ENCODE measurements at places on chromosomes 6 and 20. TPM values are rescaled to one million over a fixed set of nuclear protein-coding genes. Genes with fewer than 3 reads are reported as not detected.

The SLC12A5 gene
- total RNA-seq = 0.26 TPM

The COL19A1 gene
- total RNA-seq = 0.36 TPM

- H3K36me3 ChIP-seq = peaks cover 29% of the 10 kb centered on the region
- H3K4me1 ChIP-seq = peaks cover 29% of the 10 kb centered on the region
- H3K27me3 ChIP-seq = no peaks in the 10 kb centered on the region
Observed at GRCh38 chr6:156833755-156834154, 56.6 kb downstream of the ARID1B start.

GRCh38 chr20:8128291-8129060, 3.6 kb upstream of the PLCB1 start:
- H3K36me3 ChIP-seq = no peaks in the 10 kb centered on the region
- H3K4me3 ChIP-seq = no peak overlapping the region
- DNase-seq = no peak
- no peak overlapping the region for H3K27ac ChIP-seq
- peaks cover 44% of the 10 kb centered on the region for H3K27me3 ChIP-seq

DNA sequence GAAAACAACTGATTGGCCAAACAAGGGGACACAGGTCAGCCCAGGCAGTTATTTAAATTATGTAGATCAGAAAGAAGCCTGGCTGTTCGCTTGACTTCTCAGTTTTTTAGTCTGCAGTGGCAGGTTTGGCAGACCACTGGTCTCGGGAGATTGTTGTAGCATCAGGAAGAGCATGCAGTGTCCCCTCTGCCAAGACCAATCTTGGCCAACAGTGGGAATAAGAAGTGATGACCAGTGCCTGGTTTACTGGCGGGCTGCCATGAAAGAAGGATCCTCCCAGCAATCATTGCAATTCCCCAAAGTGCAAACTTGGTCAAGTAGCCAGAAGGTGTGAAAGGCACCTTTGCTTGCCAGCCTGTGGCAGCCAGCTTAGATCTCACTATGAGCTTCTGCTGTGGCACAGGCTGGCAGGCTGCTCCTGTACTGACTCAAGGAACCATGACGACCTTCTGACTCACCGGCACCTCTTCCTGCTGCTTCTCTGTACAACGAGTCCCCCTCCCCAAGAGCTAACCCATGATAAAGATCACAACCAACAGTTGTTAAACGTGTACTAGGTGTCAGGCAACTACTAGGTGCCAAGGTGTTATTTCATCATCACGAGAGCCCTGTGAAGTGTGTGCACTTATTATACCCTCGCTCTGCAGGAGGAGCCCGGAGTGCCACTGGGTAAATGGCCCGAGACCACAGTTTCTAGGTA, 76.8 kb upstream of the DUSP22 start:
- peaks cover 2% of the 10 kb centered on the region for H3K36me3 ChIP-seq
- peaks cover 7% of the 10 kb centered on the region for H3K27me3 ChIP-seq
- no peak overlapping the region for H3K4me3 ChIP-seq
- peak; percentile 36 for DNase-seq

The BPI gene
- not detected for total RNA-seq

The RHAG gene
- total RNA-seq = not detected

The SLC22A7 gene
- not detected for total RNA-seq

GRCh38 chr6:121597654-121598053, 162.2 kb downstream of the GJA1 start:
- H3K36me3 ChIP-seq = no peaks in the 10 kb centered on the region
- DNase-seq = no peak
- H3K27ac ChIP-seq = no peak overlapping the region
- H3K4me3 ChIP-seq = no peak overlapping the region

- H3K27ac ChIP-seq = no peak overlapping the region
- no peak for DNase-seq
- H3K4me3 ChIP-seq = no peak overlapping the region
- no peaks in the 10 kb centered on the region for H3K4me1 ChIP-seq
- no peaks in the 10 kb centered on the region for H3K27me3 ChIP-seq
Observed at GRCh38 chr20:22815603-22816315, 219.4 kb upstream of the SSTR4 start.

The MYCT1 gene
- not detected for total RNA-seq

The SERAC1 gene
- 2.8 TPM for total RNA-seq

The SH3BGRL2 gene
- total RNA-seq = 5.1 TPM

DNA sequence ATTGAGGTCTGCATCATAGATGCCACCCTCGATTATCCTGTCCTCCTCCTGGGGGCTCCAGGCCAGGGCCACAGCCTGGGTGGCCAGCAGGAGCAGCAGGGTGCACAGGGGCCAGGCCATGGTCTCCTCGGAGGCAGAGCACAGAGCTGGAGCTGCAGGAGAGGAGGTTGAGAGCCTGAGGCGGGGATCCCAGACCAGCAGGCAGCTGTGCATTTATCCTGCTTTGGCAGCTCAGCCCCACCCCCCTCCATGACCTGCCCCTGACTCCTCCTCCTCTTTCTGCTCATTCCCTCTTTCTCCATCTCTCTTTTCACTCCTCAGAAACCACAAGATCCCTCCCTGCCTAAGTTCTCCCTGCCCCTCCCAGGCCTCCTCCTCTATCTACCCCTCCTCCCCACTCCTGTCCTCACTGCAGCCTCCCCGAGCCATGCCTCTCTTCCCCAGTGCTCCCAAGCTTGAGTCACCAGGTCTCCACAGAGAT, at the start of gene CST2:
Gene CST2 (minus strand): TSS at position 189 of the 481 bp plus-strand sequence. CDS start 69 bp downstream, at position 120.
- no peaks in the 10 kb centered on the region for H3K27me3 ChIP-seq
- H3K4me1 ChIP-seq = no peaks in the 10 kb centered on the region
- no peak for DNase-seq
- H3K36me3 ChIP-seq = no peaks in the 10 kb centered on the region
- H3K27ac ChIP-seq = no peak within 1 kb of the TSS

DNA sequence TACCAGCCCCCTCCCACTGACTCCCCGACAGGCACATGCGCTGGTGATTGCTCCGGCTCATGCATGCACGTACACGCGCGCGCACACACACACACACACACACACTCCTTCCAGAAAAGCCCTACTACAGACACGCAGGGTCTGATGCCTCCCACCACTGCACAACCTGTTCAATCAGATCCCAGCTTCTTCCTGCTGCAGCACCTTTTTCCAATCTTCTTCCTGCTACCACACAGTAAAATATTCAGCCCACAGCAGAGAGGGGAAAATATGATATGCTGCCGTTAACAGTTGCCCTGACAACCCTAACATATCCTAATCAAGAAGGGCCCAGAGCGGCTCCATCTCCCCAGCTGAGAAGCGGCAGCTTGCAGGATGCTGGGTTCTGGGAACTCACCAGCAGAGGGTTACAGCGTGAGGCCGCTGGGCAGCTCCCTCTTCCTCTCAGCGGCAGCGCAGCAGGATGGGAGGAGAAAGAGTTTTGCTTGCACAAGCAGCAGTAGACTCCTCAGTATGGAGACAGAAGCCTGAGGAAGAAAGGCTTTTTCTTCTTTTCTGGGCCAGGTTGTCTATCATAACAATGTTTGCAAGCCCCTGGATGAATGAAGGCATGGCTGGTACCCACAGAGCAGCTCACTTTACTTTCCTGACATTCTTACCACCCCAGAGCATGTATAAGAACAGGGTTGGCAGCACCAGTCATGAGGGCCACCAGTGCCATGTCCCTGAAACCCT, 23.9 kb downstream of the MAP7 start:
- H3K4me3 ChIP-seq = peak overlapping the region; percentile 40
- peak; percentile 46 for DNase-seq
- peaks cover 21% of the 10 kb centered on the region for H3K4me1 ChIP-seq
- peaks cover 29% of the 10 kb centered on the region for H3K27me3 ChIP-seq
- H3K27ac ChIP-seq = no peak overlapping the region

The FAM120B gene
- 19.7 TPM for total RNA-seq

- H3K27me3 ChIP-seq = peaks cover 9% of the 10 kb centered on the region
- H3K27ac ChIP-seq = no peak overlapping the region
- no peaks in the 10 kb centered on the region for H3K4me1 ChIP-seq
- H3K36me3 ChIP-seq = no peaks in the 10 kb centered on the region
- H3K4me3 ChIP-seq = no peak overlapping the region
Observed at GRCh38 chr6:140597181-140597580, 1222.7 kb upstream of the CITED2 start.

The DPPA5 gene
- not detected for total RNA-seq

GRCh38 chr6:6858533-6858982, 249.2 kb upstream of the RREB1 start:
- no peak overlapping the region for H3K4me3 ChIP-seq
- no peak for DNase-seq
- H3K4me1 ChIP-seq = peaks cover 28% of the 10 kb centered on the region
- H3K36me3 ChIP-seq = no peaks in the 10 kb centered on the region

The OOEP gene
- not detected for total RNA-seq

The FABP7 gene
- total RNA-seq = not detected

DNA sequence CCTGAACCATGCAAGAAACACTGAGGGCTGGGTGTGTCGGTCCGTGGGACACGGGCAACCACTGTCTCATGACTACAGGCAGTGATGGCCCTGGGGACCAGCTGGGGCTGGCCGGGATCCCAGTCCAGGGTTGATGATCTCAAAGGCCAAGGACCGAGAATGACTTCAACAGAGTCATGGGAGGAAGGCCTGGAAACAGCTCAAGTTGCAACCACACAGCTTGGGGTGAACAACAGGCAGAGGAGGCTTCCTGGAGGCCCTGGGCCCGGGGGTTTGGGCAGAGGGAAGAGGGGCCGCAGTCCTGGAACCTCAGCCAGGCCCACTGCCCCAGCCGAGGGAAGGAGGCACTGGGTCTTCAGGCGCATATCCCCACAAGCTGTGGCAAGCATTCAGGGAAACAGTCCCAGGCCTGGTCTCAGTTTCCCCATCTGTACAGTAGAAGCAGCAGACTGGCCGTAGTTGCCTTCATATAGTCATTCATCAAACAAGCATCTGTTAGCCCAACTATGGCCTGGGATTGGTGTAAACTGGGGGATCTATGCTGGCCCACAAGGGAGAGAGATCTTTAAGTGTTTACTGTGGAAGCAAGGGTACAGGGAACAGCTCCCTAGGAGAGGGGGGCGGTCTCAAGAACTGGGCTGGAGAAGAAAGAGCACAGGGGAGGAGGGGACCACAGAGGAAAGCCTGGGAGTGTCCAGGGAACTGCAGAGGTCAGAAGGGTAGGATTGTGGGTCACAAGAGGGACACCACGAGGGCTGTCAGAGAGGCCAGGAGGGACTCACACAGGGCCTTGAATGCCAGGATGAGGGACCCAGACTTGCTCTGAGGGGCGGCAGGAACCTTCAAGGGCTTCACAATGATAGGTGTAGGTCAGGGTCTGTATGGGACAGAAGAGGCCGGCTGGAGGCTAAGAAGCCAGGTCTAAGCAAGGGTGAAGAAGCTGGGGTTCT, 2.1 kb downstream of the MYL9 start:
- H3K27me3 ChIP-seq = no peaks in the 10 kb centered on the region
- H3K4me1 ChIP-seq = peaks cover 5% of the 10 kb centered on the region
- H3K27ac ChIP-seq = no peak overlapping the region
- DNase-seq = no peak
- no peaks in the 10 kb centered on the region for H3K36me3 ChIP-seq

DNA sequence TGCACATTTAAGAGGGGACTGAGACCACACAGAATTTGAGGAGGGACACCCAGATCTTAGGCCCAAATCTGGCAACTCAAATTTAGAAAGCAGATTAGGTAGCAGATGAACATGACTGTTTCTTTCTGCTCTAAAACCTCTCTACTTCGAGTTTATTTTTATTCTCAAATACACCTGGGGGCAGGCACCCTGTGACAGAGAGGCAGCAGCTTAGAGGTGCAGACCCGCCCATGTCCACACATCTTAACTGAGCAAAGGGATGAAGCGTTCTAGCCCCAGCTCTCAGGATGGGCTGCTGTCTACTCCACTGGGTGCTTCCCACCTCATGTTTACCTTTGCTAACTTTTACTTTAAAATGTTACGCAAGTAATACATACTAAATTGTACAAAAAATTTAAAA, 125.0 kb downstream of the SLC23A2 start:
- no peak overlapping the region for H3K4me3 ChIP-seq
- H3K27ac ChIP-seq = no peak overlapping the region
- H3K36me3 ChIP-seq = peaks cover 16% of the 10 kb centered on the region
- no peak for DNase-seq

DNA sequence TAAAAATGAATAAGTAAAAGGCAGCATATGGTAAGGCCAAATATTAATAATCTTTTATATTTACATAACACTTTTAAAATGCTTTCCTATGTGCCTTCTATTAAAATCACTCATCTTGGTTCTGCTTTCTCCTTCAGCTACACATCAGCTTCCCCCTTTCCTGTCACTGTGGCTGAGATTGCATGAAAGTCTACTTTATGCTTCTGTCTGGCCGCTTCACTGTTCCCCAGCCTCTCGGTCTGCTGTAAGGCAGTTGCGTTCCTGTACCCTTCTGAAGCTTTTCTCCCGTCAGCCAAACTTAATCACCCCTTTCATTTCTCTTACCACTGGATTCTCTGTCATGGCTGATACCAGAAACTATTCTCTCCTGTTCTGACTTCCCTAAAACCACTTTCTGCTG, 34.6 kb downstream of the SOX4 start:
- no peaks in the 10 kb centered on the region for H3K27me3 ChIP-seq
- H3K4me1 ChIP-seq = no peaks in the 10 kb centered on the region
- no peak overlapping the region for H3K27ac ChIP-seq
- no peak for DNase-seq
- H3K36me3 ChIP-seq = no peaks in the 10 kb centered on the region

The PHACTR1 gene
- 0.72 TPM for total RNA-seq

GRCh38 chr6:169216830-169217229, 36.8 kb downstream of the THBS2 start:
- no peak for DNase-seq
- H3K4me3 ChIP-seq = no peak overlapping the region
- H3K27ac ChIP-seq = no peak overlapping the region
- H3K4me1 ChIP-seq = peaks cover 5% of the 10 kb centered on the region

The PRRT1 gene
- total RNA-seq = 1.4 TPM

The SLPI gene
- total RNA-seq = not detected

The CENPQ gene
- 23.9 TPM for total RNA-seq

Measured in activated naive CD8-positive, alpha-beta T cell treated with anti-CD3 and anti-CD28 coated beads for 36 hours (primary cell).